NCI-H1092 treated with DMSO at 0.1 percent for 48 hours (cell line): ENCODE measurements at places on chromosomes 12 and 14.

GRCh38 chr12:39692258-39692853 is 72.8 kb upstream of the ABCD2 start:
- no peak for DNase-seq

DNA sequence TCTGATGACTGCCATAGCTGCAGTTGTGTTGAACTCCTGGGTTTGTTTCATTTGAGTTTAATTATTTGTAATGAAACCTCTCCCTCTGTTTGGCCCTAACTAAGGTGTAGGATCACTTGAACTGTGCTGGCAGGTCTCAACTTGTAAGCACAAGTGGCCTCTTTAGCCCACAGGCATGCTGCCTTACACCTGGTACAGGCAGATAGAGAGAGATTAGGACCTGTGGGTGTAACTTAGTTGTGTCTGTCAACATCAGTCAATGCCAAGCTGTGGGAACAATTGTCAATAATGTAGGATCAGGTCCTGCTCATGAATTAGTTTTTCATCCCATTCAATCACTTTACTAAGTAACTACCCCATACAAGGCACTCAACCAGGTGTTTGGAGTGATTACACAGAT is 263.0 kb upstream of the G2E3 start:
- DNase-seq, result no peak

DNA sequence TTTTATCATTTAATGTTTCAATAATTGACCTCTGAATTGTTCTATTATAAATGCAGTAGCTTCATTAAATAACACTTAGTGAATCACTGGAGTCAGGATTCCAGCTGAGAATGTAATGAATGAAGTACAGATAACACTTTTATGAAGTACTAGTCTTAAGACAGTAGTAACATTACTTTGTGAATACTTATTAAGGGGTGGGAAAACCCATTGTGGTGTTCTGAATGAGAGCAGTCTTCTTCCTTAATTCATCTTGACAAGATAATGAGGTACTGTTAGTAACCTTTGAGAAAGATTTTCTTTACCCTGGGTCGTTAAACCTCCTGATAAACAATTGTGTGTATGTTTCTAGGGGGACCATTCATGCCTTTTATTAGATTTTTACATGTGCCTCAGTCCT is 12.7 kb downstream of the NUP107 start:
- no peak for DNase-seq

- DNase-seq, result peak; percentile 90
These were observed 179.6 kb downstream of the SLC35F4 start for GRCh38 chr14:57686304-57686703.

- DNase-seq, result no peak
These were observed 32.0 kb downstream of the TMEM63C start for GRCh38 chr14:77213679-77214016.

DNA sequence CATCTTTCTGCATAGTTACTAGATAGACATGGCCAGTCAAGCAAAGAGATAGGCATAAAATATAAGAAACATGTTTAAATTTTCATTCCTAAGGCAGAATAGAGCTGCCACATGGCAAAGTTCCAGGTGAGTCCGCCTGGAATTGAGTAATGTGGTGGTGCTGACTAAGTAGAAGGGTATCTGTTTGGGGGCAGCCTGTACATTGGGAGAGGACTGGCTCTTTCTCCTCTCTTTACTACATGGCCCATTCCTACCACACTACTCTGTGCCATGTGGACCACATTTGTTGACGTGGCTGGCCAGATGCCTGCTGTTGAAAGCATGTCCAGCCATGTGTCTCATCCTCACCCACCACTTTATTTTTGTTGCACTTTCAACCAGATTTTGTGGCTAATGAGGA is 354.0 kb downstream of the ETNK1 start:
- DNase-seq, result no peak

DNA sequence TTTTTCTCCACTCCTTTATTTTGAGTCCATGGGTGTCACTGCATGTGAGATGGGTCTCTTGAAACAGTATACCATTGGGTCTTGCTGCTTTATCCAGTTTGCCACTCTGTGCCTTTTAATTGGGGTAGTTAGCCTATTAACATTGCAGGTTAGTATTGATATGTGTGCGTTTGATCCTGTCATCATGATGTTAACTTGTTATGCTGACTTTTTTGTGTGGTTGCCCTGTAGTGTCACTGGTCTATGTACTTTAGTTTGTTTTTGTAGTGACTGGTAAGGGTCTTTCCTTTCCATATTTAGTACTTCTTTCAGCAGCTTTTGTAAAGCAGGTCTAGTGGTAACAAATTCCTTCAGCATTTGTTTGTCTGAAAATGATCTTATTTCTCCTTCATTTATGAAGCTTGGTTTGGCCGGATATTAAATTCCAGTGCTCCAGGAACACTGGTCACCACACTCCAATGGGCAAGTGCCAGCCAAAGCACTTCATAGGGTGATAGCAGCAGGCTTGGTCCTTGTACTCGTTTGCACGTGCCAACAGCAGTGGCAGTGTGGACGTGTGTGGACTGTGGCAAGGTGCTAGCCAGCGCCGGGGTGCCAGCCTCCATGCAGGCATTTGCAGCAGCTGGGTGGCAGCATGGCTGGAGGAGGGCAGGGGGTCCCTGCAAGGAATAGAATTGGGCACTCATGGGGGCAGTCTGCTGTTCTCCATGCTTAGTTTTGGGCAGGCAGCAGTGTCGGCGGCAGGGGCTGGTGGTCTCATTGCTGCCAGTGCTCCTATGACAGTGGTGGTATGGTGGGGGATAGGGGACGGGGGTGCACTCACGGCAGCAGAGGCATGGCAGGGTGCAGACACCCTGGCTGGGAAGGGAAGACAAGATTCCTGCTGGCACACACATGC is 53.5 kb downstream of the FRS2 start:
- DNase-seq, result no peak

DNA sequence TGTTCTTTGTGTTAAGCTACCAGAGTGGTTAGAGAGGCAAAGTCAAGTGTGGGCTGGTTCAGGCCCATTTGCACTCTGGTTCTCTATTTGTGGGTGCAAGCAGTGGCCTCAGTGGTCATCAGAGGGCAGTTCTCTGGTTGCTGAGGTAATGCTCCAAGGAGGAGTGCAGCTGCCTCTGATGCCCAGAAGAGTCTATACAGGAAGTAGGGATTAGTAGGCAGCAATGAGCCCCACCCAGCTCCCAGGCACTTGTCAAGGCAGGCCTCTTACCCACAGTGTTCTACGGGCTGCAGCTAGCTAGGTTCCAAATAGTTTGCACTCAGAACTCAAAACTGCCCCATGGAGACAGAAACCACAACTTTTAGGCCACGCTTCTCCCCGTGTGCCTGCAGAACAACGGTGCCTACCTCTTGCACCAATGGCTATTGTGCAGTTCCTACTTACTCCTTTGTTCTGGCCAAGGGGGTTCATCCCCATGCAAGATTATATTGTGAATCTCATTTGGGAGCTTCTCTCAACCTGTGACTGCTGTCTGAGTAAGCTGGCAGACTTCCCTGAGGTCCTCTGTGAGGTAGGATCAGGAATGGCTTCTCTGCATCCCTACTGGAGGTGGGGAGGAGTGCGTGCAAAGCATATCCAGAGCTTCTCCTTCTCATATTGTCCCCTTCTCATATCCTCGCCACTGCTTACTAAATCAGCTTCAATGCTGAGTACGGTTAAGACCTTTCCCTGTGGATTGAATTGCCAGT is 410.3 kb upstream of the LMO3 start:
- no peak for DNase-seq

DNA sequence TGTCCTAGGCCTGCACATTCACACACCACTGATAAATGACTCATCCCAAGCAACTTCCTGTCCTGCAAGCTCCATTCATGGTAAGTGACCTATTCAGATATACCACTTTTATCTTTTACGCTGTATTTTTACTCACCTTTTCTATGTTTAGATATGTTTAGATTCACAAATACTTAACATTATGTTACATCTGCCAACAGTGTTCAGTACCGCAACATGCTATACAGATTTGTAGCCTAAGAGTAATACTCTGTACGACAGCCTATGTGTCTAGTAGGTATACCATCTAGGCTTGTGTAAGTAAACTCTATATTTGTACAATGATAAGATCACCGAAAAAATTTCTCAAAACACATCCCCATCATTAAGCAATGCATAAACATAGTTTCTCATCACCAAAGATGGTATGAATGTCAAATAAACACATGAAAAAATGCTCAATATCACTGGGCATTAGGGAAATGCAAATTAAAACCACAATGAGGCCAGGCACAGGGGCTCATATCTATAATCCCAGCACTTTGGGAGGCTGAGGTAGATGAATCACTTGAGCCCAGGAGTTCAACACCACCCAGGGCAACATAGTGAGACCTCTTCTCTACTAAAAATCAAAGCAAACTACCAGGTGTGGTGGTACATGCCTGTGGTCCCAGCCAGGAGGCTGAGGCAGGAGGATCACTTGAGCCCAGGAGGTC is 20.7 kb downstream of the ATXN2 start:
- no peak for DNase-seq

DNA sequence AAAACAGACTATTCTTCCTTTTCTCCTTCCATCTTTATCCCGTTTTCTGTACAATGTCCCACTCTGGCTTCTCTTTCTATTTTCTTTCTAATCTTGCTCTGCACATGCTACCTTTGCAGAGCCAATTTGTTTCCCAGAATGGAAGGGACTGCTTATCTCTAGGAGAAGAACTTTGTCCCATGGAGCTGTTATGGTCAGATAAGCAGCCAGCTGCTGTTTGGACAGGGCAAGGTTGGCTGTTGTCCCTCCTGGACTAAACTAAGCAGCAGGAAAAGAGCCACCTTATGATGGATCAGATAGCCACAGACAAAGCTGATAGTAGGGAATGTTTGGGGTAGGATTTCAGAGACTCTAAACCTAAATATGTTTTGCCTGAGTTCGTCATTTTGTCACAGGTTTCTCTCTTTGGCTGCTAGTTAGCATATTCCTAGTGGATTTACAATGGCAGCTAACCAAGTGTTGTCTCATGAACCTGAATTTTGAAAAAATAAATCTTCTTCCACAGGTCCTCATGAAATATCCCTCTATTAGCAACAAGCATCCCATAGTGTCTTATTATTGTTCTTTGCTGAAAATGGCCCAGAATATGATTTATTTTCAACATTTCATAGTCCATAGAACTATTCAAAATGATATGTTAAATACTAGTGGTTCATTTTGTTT is 262.8 kb downstream of the SLC16A7 start:
- no peak for DNase-seq

DNA sequence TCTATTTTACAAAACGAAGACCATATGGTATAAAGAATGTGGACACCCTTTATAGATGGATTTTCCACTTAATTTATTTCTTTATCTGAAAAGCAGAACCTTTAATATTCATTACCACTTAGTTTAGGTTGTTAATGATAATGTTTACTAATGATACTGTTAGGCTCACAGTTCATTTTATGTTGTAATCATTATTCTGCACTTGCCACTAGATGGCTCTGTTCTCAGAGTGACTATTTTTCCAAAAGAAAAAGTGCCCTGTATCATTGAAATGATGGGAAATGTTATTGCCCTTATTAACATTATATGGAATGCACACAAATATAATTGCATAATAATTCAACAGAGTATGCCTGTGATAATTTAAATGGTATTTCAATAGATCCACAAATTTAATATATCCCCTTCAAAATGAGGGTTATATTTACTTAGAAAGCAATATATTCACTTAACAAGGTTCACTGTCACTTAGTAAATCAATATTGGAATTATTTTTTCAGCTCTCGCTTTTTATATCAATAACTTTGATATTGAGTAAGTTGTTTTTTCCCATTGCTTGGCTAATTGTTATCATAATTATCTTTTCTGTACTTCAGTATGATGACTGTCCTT is 95.7 kb downstream of the PDE3A start:
- DNase-seq, result no peak

GRCh38 chr14:94761997-94762377 is 7.9 kb downstream of the GSC start:
- DNase-seq, result no peak

DNA sequence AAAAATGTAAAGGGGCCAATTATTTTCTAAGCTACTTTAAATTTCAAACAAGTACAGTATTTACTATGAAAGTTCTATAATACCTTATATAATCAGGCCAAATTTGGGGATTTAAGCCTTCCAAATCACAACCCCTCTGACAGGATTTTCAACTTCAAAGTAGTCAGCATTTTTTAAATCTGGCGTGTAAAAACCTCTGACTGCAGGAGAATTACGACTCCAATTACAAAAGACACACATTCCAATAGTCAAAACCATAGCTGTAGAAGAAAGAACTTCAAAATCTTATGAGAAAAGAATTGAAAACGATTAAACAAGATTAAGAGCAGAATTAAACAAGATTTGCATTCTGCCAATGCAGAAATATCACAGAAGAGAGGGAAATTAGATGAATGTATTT is 12.7 kb downstream of the OSBPL8 start:
- no peak for DNase-seq

GRCh38 chr12:121651320-121651719 is 18.1 kb downstream of the MORN3 start:
- DNase-seq, result no peak

- no peak for DNase-seq
These were observed 44.9 kb downstream of the CHST11 start for GRCh38 chr12:104501660-104502059.

- no peak for DNase-seq
These were observed 8.1 kb downstream of the AEBP2 start for GRCh38 chr12:19447386-19447785.

GRCh38 chr12:14741153-14741552 is 44.8 kb upstream of the GUCY2C start:
- DNase-seq, result no peak

- no peak for DNase-seq
These were observed 53.3 kb downstream of the TMTC1 start for GRCh38 chr12:29730481-29730880.
